ENCODE measurements at places on chromosomes 7 and 10.

DNA sequence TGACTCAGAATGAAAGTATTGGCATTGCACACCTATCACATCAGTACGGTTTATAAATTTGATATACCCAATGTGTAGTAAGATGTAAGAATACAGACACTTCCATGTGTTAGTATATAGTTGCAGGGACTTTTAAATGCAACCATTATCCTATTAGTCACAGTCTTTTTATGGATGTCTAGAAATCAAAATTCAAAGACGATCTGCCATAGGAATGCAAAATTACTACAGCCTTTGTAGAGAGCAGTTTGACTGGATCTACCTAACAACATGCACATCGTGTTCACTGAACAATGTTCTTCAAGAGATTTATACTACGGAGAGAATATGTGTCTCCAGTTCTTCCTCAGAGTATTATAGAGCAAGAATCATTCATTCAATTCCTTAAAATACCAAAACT, 317.3 kb upstream of the HGF start:
- no peak for DNase-seq

GRCh38 chr10:89981891-89982290, 280.5 kb downstream of the KIF20B start:
- DNase-seq: no peak

- no peak for DNase-seq
Measured at GRCh38 chr7:136018104-136018503, 40.9 kb upstream of the MTPN start.

- DNase-seq: no peak
Measured at GRCh38 chr7:27260211-27260610, 17.6 kb downstream of the EVX1 start.

GRCh38 chr7:29146057-29146706, at the start of gene CPVL:
CPVL (minus strand) TSS chr7:29146537; CDS start chr7:29121061, 25,476 bp downstream.
- no peak for DNase-seq

DNA sequence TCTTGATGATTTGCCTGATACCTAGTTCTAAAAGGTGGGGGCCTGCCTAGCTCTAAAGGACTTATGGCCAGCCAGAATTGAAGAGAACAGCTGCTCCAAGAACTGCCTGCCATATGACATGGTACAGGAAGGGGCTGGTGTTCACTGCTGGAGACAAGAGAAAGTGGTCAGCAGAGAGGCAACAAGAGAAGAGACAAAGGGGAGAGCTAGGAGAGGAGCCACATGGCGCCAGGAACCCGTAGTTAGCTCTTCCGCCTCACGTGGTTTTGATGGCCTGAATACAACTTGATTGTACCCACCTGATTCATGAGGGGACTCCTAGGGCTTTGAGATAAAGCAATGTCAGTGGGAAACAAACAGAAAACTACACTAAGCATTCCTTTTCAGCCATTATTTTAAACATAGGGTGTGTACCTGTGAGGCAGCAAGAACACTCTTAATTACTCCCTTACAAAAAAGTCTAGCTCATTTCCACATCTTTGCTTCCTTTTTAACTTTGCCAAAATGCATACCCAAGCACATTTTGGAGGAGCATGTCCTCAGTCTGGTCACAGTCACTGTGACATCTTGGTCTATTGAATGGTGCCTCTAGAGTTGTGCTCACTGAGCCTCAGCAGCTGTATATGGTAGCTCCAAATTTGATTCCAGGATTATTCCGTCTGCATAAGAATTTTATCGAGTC, 71.6 kb downstream of the CCDC71L start:
- no peak for DNase-seq

DNA sequence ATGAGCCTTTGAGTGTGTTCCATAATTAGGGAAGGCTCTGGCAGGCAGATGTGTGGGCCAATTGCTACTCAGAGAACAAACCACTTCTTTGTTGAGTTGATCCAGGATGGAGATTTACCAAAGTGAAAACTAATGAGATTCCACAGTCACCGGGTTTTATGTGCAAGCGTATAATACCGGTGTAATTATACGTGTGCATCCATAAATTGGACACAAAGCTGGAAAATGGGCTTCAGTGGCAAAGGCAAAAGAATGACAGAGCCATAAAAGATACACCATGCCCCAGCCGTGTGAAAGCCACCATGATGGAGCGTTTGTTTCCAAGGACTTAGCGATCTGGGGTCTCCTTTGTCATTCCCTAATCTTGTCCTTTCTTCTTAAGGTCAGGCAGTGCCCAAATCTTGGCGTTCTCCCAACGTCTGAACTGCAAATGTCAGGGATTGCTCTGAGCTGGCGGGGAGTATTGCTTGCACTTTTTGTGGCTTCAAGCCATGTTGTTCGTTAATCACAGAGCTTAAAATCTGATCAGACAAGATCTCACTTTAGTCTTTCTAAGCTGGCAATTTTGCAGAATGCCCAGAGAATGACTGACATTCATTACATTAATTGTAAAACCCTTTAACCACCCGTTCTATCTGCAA, 70.1 kb downstream of the NPTX2 start:
- peak; percentile 57 for DNase-seq

- DNase-seq: no peak
Measured at GRCh38 chr10:43708262-43708661, 59.6 kb upstream of the ZNF32 start.

GRCh38 chr7:87129332-87129731, 22.9 kb upstream of the DMTF1 start:
- no peak for DNase-seq

GRCh38 chr10:5633166-5633749, 33.1 kb downstream of the ASB13 start:
- no peak for DNase-seq

DNA sequence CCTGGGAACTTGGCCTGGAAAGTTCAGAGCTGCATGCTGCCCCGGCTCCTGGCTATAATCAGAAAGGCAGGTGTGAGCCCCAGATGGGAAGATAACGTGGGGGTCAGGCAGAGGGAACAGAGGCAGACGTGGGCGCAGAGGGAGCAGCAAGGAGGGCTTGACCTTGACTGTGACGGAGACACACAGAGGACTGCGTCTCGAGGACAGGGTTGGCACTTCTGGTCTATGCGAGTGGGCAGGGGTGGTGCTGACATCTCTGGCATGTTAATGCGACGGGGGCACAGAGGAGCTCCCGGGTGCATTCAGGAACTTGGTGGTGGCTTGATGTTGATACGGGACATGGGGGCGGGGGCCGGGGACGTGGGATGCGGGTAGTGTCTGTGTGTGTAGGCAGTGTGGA, 232.1 kb upstream of the GRB10 start:
- DNase-seq: no peak

DNA sequence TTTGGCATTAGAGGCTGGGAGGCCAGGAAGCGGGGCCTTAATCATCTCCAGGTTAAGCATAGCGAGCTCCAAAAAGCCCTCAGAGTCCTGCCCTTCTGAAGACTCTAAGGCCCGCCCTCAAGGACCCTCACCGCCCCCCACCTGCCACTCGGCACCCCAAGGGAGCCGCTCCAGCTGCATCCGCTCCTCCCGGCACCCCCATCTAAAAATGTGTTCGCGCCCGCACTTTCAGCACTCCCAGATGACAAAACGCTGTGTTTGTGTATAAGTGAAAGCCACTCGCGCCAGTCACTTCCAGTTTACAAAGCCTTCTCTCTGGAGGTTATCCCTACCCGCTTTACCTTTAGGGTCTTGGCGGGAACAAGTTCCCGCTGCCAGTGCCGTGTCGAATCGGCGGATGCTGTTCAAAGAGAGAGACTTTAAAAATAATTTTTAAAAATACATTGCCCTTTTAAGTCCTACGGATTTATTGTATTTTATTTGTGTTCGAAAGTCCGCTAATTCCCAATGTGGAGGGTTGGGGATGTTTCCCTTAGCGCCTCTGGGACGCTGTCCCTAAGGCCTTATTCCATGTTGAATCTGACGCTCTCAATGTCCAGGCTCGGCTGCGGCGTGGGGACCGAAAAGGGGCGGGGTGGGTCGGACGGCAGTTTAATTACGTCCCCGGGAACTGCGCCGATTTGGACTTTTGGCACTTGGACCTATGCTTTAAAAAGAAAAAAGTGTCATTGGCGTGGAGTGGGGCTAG, at the start of the genes DCLRE1A and NHLRC2:
DCLRE1A (minus strand) TSS at position 70 of the 748 bp plus-strand sequence. CDS start 900 bp downstream, outside the sequence.
NHLRC2 (plus strand) TSS at position 649 of the 748 bp plus-strand sequence. CDS start 212 bp downstream, outside the sequence.
- peak; percentile 77 for DNase-seq

- no peak for DNase-seq
Measured at GRCh38 chr7:135653340-135654080, 8.8 kb upstream of the STMP1 start.

DNA sequence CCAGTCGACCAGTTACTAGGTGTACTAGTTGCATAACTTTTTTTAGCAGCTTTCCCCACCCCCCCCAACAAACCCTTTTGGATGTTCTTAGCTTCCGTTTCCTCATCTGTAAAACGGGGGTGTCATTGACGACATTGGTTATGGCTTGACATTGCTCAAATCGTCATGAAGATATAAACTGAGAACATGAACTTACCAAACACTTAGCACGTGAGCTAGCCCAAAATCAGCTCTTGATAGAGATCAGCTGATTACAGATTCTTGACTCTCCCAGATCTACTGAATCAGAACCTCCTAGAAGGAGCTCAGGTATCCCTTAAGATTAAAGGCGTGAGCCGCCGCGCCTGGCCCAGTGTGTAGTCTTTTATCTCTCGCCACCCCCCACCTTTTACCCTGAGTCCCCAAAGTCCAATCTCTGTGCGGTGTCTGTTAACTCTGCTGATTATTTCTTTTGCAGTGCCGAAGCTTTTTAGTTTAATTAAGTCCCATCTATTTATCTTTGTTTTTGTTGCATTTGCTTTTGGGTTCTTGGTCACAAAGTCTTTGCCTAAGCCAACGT, 1.0 kb upstream of the GNA12 start:
- no peak for DNase-seq

DNA sequence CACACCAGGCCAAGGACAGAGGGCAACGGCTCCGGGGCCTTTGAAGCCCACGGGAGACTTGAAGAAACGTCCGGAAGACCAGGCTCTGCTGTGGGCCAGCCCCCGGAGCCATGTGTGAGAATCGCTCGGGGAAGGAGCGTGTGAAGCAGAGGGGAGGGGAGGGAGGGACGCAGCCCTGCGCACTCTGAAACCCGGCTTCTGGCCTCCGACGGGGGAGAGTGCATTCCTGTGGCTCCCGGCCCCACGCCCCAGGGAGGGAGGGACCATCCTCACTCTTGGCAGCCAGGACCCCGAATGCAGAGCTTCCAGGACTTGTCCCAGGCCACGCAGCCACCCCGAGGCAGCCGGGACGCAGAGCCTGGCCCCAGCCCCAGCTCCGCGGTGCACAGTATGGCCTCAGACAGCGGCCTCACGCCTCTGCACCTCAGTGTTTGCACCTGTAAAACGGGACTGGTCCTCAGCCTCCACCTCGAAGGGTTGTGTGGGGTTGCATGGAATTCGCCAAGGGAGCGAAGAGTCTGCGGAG, 67.4 kb downstream of the PDGFA start:
- no peak for DNase-seq

- no peak for DNase-seq
Measured at GRCh38 chr7:99313204-99313573, 12.5 kb upstream of the ARPC1A start.

- no peak for DNase-seq
Measured at GRCh38 chr10:10794791-10795191, 222.9 kb upstream of the CELF2 start.

GRCh38 chr7:15236952-15237351, 324.9 kb downstream of the AGMO start:
- no peak for DNase-seq

DNA sequence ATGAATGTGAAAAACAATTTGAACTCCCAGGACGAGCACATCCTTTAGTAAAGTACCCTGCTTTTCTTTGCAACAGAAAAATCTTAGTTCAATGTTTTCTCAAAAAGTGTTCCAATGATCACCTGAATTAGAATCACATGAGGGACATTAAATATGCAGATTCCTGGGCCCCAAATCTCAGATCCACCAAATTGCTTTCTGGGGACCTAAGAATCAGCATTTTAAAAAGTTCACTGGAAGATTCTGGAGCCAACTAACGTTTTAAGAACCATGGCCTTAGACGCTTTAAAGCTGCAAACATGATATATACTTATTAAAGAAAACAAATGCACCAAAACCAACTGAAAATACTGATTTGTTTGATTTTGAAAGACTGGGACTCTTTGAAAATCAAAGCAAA, 143.4 kb upstream of the TMEM168 start:
- no peak for DNase-seq

DNA sequence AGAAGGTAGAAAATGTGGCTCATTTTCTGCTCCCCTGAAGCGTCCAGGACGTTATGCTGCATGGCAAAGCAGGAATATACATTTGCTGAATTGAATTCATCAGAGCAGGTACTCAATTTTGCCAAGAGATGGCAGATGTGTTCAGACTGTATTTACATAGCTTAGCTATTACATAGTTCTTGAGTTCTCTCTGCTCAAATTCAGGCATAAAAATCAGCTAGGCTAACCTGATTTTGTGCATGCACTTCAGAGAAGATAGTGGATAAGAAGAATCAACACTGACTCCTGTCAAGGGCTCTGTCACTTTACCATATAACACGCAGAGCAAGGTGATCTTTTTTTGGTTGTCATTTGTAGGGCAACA, 209.2 kb upstream of the FAM3C start:
- DNase-seq: no peak

DNA sequence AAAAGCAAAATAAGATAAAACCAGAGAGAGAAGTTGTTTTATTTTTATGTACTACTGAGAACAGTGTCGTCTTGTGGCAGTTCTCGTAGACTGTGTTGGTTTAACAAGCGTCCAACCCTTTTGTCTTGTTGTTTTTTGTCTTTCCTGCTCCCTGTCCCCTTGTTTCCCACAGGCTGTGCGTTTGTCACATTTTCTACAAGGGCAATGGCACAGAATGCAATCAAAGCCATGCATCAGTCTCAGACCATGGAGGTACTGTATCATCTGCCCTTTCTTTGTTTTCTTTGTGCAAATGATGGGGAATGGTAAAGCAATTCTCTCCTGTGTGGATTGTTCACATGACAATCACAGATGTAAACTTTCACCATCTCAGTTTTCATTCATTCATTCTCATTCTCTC, 248.8 kb downstream of the CELF2 start:
- no peak for DNase-seq

DNA sequence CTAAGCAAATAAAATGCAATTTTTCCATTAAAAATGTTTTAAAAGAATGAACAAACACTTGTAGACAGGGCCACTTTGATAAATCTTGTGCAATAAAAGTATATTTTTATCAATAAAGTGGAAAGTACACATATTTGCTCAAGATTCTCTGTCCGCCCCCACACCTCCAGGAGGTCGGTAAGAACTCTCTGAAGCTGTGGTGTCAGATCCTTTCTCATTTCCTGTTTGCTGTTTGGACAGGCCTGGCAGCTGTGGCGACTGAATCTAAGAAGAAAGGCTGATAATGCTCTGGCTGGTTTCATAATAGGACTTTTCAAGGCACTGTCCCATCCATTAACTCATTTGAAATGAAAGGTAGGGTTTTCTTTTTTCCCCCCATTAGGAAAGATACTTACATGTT, 15.3 kb upstream of the ASB4 start:
- peak; percentile 16 for DNase-seq
